ENCODE measurements at places on chromosomes 1 and 21.

GRCh38 chr21:45942755-45943629 lies 38.6 kb upstream of the COL6A1 start:
- no peak for DNase-seq

GRCh38 chr1:50346621-50347020 lies 76.6 kb downstream of the DMRTA2 start:
- no peak for DNase-seq

GRCh38 chr1:180062452-180062971 lies 92.2 kb upstream of the QSOX1 start:
- DNase-seq: no peak

- DNase-seq: no peak
These were observed 6.5 kb upstream of the BARHL2 start for GRCh38 chr1:90723590-90724108.

DNA sequence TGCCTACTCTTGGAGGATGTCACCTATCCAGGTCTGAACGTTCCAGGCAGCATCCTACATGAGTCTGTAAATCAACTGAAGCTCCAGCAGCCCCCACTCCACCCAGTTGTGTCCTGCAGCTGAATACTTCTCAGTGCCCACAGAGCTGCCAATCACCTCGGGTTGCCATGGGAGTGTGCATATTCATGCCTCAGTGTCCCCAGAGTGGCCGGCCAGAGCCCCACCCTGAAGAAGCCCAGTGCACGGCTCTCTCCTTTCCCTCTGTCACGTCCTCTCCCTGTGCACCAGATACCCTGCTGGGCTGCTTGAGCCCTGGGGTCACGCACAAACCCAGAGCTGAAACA lies 16.1 kb upstream of the GSTM4 start:
- no peak for DNase-seq

- no peak for DNase-seq
These were observed 22.7 kb downstream of the WNT9A start for GRCh38 chr1:227924833-227925574.

DNA sequence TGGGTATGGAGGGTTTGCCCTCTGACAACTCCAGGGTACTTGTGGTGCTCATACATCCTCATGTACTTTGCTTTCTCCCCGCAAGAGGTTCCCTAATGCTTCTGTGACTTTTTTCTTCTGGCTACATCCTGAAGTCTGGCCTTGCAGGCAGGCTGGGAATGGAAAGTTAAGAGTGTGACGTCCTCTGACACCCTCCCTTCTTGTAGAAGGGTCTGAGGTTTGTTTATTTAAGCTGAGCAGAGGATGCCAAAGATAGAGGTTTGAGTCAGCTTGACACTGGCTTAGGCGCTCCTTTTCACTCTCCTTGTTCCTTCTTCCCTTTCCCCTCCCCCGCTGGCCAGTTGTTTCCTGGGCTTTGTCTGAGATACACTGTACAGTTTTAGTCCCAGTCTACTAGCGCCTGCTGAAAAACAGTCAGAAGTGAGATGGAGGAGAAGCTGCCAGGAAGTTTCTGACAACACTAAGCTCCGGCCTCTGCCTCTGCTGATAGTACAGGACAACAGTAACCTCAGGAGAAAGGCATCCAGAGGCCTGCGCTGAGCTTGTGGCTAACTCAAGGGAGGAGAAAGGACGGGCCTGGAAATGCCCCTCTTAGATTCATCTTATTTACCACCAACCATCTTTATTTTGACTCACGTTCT lies at the start of gene MACF1:
Gene MACF1, plus strand, starts transcription at position 255 of the 641 bp plus-strand sequence. Its CDS starts 328 bp downstream, at position 583.
- DNase-seq: no peak

DNA sequence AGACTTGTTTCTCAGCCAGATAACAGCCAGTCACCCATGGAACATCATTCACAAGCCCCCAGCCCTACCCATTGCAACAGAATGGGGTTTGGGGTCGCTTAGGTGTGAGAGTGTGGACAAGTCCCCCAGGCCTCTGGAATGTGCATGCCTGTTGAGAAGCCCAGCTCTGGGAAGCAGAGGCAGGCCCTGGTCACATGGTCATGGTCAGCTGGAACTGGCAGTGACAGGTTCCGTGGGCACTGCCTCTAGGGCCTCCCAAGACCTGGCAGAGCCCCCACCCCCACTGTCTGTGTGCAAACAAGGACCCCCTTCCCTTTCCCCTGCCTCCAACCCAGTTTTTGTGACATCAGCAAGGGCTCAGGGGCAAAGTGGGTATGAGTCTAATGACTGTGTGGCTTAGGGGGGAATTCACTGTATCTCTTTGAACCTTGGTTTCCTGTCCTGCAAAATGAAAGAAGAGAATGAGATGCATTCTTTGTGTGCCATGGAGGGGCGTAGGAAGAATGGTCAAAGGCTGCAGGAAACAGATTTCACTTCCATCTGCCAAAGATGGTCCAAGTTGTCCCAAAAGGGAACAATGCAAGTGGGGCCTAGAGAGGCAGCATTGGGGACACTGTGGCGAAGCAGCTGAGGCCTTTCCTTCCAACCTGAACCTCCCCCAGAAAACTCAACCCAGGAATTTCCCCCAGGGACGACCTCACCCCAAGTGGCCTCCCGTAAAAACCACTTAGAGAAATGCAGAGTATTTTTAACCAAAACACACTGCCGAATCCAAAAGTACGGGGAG lies 34.7 kb upstream of the SELENON start:
- DNase-seq: no peak

- DNase-seq: no peak
These were observed 1.7 kb downstream of the WNT9A start for GRCh38 chr1:227945891-227946623.

DNA sequence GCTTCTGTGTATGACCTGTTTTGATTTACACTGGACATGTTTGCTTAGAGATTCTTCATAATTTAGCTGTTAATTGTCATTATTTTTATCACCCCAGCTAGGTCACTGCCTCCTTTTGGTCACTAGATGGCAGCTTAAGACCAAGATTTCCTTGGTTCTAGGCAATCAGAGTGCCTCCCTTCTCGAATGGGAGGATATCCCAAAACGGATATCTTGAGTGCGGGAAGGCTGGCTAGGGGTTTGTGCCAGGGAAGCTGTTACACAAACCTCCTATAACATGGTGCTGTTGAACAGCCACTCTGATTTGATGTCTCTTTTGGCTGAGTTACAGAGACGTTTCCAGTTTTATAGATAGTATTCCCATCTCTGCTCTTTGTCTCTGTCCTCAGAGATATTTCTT lies 283.5 kb downstream of the S1PR1 start:
- DNase-seq: no peak

DNA sequence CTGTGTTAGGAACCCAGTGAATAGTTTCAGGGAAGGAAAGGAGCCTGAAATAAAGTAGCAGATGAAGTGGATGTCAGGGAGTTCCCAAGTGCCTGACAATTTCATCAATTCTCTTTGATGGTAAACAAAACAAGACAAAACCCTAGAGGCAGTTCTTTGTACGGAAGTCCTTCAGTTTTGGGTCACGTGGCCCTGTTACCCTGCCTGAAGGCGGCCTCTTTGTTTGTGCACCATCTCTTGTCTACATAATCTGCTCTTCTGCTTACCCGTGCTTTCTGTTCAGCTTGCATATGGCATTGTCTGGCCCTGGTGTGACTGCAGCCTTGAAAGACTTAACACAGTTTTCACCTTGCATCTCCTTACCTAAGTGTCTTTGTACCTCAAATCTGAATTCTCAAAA lies 166.7 kb upstream of the DUSP10 start:
- DNase-seq: no peak

All from effector memory CD8-positive, alpha-beta T cell (primary cell).